Inflammatory macrophage treated with lipopolysaccharide for 4 hours (primary cell): ENCODE measurements at places on chromosomes 6 and 20.

GRCh38 chr6:156030053-156030452 is 574.4 kb upstream of the NOX3 start:
- no peak for DNase-seq

DNA sequence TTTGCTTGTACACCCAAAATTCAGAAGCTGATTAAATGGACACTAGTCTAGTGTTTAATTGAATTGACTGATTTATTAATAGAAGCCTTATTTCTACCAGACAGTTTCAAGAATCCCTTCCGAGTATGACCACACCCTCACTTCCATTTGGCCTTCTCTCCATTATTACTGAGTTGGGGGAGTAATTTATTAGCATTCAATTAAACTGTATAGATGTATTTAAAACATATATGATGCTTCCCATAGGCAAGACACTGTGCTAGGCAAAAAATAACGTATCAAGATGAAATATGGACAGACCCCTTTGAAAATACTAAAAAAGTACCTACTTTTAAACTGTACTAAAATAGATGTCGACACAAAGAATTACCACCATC is 112.9 kb upstream of the PHACTR1 start:
- no peak for DNase-seq

GRCh38 chr20:51528263-51529027 is 14.1 kb downstream of the NFATC2 start:
- DNase-seq: no peak

GRCh38 chr6:159828074-159828473 is 28.0 kb downstream of the PNLDC1 start:
- DNase-seq: no peak

DNA sequence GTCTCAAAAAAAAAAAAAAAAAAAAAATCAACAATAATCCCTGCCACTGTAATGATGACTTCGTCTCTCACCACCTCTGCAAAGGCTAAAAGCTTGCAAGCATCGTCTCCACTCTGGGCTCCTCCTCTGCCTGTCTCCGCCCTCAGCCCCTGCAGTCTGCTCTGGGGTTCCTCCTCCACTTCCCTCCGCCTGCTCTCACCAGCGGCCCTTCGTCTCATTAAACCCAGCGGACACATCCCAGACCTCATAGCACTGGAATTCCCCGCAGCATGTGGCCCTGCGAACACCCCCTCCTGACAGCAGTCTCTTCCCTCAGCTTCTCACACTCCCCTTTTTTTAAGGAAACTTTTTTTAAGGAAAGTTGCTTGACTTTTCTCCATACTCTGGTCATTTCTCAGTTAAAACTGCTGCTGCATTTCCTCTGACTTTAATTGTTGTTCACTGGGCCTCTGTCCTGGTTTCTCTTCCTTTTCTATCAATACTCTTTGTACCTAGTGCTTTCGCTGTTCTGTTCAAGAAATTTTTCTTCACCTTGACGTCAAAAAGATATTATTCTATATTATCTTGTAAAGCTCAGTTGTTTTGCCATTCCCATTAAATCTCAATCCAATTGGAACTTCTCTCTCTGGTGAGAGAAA is 70.9 kb upstream of the PLEKHG1 start:
- DNase-seq: no peak

DNA sequence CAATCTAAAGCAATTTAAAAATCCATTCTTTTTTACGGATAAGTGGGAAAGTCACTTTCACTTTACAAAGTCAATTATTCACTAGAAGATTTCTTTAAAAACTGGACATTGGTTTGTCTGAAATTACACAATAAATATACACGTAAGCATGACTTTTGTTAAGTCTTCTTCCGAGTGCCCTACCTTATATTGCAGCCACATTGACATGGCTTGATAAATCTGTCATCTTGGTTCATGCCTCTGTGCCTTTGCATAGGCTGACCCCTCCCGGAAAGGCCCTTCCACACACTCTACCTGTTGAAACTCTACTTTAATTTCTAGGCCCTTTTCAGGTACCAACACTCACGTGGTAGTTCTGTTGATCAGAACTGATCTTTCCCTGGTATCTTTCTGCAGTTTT is 104.1 kb downstream of the SH3BGRL2 start:
- DNase-seq: no peak

DNA sequence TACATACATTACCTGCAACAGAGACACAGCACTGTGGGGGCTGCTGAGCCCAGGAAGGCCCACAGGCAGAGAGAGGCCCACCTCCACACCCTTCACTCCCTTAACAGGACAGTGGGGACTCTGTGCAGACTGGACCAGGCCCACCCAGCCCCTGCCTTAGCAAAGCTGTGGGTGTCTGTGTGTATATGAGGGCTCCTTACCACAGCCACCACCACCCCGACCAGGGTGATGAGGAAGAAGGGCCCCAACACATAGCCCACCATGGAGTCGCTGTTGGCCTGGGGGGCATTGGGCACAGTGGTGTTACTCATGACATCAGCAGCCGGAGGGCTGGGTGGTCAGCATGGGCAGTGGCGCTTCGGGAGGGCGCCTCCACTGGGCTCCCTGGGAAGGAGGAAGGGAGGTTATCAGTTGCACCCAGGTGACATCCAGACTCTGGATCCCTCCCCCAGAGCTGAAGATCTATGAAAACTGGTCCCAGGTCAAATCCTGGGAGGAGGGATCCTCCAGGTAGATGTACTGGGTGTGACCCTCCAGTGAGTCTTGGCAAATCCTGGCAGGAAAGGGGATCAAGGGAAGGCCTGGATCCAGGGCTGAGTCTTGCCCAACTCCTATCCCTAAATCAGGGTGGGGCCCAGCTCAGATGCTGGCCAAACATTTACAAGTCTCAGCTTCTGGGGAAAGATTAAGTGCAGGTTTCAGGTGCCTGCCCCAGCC is 1.2 kb downstream of the SMIM29 start:
- no peak for DNase-seq

DNA sequence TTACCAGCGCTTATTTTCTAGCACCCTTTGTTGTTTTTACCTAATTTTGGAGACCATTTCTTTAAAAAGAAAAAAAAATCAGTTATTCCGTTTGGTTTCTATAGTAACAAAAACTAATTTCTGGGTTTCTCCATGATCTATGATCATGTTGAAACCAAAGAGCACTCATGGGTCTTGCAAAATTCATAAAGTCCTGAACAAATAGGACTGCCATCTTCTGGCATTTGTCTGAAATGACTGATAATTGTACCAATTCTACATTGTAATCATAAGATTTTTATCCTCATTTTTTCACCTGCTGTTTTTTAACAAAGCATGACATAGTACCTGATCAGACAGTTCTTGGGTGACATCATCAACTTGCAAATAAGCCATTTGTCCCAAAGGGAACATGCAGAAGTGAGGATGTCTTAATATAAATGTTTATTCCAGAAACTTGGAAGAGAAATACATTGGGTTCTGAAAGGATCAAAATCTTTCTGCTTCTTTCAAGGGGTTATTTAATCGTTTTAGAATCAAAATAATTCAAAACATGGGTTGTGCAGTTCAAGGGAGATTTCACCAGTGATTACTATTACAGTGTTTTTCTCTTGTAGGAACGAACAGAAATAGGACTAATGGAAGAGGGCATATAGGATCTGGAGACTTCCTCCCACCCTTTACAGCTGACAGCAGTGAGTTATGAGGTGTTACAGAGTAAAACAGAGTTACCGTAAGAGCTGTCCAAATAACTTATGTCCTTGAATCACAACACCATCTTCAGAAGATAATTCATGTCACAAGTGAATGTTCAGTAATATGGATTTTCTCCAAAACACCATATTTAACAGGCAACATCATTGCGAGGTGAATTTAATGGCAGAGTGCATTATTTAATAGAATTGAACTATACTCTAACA is 87.1 kb upstream of the GJE1 start:
- no peak for DNase-seq

DNA sequence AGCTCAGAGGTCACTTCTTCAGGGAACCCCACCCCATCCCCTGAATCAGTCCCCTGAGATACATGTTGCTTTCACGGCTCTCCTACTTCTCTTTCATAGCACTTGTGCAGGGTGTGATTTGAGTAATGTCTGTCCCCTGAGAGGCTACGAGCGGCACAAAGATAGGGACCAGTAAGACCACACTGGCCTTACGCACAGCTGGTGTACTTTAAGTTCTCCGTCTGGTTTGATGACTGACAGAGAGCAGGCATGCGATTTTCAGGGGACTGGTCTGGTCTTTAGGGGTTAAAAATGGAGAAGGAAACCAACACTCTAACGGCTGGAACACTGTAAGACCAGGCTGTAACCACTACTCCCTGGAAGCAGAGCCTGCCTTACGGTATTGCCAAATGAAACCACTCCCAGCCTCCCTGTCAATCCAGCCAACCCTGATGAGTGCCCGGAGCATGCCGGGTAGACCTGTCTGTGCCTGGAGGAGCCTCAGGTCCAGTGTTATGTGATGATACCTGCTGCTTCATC is 47.1 kb downstream of the ELMO2 start:
- DNase-seq: peak; percentile 32

DNA sequence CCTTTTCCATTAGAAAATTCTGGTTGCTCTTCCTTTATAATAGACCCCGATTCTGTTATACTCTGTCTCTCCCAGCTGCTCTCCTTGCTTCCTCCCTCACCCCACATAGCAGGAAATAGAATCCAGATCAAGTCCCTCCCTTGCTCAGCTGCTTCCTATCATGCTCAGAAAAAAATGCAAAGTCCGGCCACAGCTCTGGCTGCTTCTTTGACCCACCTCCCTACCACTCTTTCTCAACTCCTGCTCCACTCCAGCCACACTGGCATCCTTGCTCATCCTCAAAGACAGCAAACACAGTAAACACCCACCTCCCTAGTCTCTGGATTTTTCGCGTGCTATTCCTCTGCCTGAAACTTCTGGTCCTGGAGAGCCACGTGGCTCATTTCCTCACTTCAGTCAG is 9.1 kb upstream of the SLC22A16 start:
- DNase-seq: peak; percentile 36

DNA sequence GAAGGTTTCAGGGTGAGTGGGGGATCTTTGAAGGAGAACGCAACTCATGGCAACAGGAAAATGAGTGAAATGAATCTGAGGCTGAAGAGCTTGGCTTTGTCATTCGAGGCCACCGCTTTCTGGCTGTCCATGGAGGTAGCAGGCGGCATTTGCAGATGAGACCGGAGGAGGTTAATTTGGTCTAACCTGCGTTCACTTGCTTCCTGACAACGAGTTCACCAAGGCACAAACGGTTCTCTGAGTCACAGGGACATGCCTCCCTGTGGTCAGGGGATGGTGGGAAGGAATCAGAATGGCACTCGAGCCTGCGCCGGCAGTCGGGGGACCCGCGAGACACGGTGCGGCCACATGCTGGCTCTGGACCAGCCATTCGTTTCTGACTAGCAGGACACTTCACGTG is 75.0 kb downstream of the IRF4 start:
- DNase-seq: no peak

DNA sequence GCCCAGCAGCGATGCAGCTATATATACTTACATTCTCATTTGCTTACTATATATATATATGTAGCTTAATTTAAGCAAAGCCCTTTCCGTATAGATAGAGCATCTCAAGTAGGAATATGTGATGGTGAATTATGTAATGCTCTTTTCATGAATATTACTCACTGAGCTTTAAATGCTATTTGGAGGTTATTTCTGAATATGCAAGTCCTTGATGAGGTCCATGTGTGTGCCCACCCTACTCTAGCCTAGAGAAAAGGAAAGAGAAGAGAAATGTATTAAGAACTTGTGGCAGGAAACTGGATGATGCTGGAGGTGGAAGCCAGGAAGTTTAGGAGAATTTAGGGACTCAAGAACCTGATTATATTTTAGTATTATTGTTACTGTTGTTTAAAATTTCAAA is 63.2 kb downstream of the PHACTR1 start:
- no peak for DNase-seq

DNA sequence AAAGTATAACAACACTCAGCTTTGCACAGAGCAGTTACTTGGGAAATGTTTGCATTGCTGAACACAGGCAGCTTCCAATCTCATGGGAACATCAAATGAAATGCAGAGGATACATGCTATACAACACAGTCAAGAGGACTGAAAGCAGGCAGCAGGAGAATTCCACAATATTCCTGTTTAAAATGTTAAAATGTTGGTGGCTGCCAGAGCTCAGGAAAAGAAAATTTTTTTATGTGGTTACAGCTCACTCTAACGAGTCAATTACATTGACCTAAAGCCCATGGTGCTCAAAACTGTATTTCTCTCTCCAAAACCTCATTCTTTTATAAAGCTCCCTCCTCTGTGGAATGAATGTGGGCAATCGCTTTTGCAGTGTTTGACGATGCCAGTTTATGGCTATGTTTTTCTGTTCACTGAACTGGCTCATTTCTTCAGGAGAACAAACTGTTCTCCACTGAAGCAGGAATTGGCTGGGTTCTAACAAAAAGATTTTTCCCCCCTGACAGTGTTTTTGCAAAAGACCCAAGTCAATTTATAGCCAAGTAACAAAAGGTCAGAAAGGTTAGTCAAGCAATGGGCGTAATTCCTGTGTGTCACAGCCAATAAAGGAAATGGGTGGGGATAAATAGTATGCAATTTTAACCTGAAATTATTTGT is 69.0 kb downstream of the ZHX3 start:
- no peak for DNase-seq

GRCh38 chr6:155309150-155309549 is 5.1 kb downstream of the TFB1M start:
- DNase-seq: no peak

GRCh38 chr6:21997119-21998037 is 299.5 kb downstream of the PRL start:
- no peak for DNase-seq

GRCh38 chr6:88547768-88548167 is 381.6 kb upstream of the CNR1 start:
- DNase-seq: no peak
